ENCODE measurements at places on chromosomes 7 and 10.

DNA sequence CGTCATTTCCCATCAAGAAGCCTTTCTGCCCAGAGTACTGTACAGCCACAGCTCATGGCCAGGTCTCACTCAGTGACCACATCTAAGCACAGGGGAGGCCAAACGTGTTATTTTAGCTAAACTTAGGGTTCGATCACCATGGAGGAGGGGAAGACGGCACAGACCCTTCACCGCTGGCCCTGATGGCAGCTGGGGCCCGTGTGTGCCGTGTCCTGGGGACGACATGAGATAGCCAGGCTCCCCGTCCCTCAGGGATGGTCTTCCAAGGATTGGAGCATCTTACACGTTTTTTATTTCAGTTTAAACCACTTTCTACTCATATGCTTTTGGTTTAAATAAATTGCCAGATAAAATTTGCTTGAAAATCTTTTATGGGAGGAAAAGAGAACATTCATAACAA lies 512.9 kb downstream of the DNAJB6 start:
- DNase-seq, result no peak

GRCh38 chr7:154577141-154577873 lies 425.6 kb downstream of the PAXIP1 start:
- DNase-seq, result no peak

DNA sequence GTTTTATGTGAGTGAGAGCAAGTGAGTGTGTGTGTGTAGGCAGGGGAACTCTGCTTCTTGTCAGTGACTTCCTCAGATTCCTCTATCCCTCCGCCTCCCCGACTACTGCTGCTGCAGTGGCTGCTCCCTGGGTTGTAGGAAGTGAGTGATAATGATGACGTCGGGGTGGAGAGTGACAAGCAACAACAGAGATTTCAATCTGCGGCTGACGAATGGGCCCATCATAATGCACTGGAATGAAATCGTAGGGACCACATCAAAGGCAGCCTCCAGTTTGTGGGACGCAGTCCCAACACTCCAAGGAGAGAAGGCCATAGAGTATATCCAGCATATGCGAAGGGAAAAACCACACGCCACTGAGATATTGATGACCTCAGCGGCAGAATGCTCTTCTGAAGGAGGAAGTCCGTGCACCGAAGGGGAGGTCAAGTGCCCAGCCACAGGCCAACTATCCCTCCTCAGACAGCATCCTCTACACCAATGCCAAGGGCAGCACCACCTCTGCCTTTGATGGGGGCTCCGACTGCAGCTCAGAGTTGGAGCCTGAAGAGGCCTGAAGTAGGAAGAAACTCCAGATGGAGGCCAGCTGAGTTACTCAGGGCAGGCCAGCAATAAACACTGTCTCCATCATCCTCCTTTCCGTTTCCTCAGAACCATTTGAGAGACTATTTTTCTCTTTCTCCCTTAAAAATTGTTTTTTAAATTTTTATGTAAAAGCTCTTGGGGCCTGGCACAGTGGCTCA lies 11.3 kb upstream of the STMP1 start:
- DNase-seq, result no peak

DNA sequence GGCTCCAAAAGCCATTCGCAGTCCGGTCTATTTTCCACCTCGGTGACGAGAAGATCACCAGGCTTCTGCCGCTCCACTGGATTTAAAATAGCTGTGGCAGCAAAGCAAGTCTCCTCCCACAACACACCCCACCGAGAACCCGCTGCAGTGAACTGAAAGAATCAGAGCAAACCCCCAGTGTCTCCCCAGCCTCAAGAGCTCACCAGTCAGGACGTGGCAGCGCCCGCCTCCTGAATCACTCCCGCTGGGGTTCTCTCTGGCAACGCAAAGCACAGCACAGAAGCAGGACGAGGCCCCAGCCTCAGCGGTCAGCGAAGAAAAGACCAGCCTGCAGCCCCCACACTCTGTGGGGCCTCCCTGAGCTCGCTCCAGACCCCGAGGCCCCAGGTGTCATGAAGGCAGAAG lies 126.1 kb upstream of the PPP2R2D start:
- no peak for DNase-seq

DNA sequence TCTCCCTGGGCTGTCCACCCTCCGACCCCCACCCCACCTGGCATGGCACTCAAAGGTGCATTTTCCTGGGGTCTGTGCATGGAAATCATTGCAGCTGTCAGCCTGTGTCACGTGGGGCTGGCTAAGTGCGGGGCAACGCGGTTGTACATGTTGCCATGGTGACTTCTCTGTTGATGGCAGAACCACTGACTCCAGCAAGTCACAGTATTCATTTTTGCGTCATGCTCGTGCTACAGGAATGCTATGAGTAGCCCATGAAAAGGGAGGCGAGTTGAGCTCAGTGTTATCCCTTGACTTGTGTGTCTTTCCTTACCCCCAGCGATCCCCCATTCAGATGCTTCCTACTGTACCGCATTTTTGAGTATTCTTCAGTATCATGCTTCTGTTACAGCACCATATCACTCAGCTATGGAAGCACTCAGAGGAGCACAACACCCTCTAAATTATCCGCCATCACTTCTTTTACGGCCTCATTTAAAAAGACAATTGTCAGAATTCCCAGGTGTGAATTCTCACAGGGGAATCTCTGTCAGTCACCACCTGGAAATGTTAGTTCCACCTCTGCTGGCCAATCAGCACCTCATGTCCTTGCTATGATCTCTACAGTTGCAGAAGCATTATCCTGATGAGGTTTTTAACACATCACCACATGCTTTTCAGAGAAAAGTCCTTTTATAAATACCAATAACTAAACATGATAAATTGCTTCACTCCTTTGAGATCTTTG lies 194.4 kb upstream of the C7orf33 start:
- no peak for DNase-seq

DNA sequence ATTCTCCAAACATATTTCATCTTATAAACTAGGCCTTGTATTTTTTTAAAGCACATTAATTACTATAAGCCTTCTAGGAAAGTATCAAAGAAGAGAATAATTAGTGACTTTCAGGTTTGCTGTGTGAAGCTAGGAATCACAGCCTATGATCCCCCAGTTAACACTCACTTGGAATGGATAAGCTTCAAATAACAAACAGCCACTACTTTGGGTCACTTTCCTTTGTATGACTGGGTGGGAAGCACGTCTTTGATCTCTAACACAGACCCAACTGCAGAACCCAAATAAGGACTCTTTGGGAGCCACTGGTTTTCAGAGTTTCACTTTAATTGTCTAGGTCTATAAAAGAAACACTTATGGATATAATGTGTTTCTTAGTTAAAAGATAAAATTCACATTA lies 769.3 kb downstream of the MAGI2 start:
- no peak for DNase-seq

DNA sequence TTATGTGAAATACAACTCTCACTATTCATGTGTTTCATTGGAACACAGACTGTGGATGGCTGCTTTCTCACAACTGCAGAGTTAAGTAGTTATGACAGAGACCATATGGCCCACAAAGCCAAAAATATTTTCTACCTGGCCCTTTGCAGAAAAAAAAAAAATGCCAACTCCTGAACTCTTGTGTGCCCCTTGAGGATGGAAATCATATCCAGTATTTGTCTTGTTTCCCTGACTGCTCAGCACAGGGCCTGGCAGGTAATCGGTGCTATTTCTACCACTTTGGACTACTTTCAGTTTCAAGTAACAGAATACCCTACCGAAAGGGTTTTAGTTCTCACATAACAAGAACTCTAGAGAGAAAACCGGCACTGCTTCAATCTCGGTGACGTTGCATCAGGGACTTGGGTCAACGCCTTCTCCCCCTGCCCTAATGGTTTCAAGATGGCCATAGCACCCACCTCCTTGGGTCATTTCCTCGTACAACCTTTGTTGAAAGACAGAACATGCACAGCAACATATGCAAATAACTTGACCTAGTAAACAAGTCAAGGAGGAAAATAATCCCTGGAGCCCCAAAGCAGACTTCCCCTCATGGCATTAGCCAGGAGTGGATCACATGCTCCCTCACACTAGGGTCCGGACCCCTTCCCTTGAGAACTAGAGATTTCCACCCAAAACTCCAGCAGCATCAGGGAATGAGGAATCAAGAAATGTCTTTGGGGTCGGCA lies 11.8 kb upstream of the GPNMB start:
- DNase-seq, result no peak

GRCh38 chr7:51346126-51346525 lies 29.5 kb upstream of the COBL start:
- no peak for DNase-seq

DNA sequence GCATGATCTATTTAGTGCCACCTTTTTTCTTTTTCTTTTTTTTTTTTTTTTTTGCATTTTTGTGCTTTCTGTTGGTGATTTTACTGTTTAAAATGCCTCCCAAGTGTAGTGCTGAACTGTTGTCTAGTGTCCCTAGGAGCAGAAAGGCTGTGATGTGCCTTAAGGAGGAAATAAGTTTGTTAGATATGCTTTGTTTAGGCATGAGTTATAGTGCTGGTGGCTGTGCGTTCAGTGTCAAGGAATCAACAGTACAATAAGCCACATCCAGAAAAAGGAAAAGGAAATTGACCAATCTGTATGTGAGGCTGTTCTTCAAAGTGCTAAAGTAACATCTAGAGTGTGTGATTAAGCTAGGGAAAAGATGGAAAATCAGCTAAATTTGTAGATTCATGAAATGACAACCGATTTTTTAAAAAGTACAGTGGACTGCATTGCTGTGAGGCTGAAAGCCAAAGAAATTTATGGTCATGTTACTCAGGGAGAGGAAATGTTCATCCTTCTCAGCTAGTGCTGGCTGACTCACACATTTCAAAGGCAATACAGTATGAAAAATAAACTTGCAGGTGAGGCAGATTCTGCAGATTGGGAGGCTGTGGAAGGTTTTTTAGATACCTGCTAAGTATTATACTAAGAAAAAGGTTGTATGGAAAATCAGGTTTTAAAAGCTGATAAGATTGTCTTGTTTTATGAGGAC lies 122.7 kb upstream of the ADCY1 start:
- DNase-seq, result no peak

Measured in smooth muscle cell of the brain vasculature (primary cell).